ENCODE measurements at places on chromosomes 1 and 21.

- no peak for DNase-seq
Measured at GRCh38 chr1:2258122-2258681, 30.1 kb downstream of the SKI start.

GRCh38 chr1:202505356-202505755 is 156.9 kb downstream of the PPP1R12B start:
- DNase-seq: no peak

DNA sequence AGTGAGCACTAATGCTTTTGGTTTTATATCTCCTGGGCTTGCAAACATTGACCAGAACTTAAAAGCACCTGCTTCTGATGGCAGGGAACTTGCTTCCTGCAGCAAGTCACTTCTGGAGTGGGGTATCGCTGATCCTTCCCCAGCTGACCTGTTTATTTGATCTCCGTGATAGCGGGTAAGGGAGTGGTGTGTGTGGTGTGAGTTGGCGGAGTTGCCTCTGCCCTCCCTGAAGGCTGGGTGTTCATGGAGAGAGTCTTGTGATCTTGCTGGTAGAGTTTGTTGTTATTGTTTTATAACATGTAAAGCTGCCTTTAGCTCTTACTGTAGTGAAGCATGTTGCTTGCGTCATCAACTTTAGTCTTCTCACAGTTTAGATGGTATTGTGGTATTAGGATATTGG is 3.9 kb downstream of the MFN2 start:
- DNase-seq: no peak

DNA sequence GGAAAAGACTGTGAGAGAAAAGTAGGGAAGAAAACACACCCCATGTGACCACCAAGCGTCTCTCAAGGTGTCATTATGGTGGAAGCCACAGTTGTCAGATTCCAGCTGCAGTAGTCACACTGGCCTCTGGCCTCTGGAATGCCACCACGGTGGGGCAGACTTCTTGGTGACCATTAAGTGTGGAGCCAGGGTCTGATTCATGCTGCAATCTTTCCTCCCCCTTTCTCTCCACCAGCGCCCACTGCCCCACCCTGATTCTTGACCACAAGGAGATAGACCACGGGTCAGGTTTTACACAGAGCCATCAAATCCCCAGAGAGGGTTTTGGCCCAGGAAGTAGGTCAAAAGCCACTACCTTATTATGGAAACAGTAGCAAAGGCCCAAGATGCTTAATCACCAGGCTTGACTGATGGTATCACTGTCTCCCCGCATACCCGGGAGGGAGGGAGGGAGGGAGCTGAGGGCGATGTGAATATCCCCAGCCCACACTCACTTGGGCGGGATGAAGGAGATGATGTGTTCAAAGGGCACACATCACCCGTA is 52.7 kb upstream of the GRHL3 start:
- no peak for DNase-seq

DNA sequence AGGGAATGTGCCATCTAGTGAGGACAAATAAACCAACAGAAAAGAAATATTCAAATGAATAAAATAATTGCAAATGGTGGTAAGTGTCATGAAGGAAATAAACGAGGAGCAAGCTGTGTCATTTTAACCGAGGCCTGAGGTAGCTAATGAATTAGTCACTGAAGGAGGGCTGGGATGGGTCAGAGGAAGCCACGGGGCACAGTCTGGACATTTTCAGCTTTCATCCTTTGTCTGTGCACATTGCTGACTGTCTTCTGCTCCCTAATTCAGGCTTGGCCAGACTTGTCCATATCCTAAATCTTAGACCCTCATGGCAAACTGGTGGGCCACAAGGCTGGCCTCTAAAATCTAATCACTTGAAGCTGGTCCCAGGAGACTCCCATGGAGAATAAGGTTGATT is 138.4 kb downstream of the RHOU start:
- no peak for DNase-seq

DNA sequence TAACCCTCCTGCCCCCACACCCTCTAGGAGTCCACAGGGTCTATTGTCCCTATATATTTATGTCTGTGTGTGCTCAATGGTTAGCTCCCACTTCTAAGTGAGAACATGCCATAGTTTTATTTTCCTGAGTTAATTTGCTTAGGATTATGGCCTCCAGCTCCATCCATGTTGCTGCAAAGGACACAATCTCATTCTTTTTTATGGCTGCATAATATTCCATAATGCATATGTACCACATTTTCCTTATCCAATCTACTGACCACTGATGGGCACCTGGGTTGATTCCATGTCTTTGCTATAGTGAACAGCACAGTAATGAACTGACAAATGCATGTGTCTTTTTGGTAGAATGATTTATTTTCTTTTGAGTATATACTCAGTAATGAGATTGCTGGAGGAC is 13.3 kb upstream of the FHAD1 start:
- no peak for DNase-seq

GRCh38 chr1:178241057-178241456 is 147.2 kb downstream of the RASAL2 start:
- no peak for DNase-seq

DNA sequence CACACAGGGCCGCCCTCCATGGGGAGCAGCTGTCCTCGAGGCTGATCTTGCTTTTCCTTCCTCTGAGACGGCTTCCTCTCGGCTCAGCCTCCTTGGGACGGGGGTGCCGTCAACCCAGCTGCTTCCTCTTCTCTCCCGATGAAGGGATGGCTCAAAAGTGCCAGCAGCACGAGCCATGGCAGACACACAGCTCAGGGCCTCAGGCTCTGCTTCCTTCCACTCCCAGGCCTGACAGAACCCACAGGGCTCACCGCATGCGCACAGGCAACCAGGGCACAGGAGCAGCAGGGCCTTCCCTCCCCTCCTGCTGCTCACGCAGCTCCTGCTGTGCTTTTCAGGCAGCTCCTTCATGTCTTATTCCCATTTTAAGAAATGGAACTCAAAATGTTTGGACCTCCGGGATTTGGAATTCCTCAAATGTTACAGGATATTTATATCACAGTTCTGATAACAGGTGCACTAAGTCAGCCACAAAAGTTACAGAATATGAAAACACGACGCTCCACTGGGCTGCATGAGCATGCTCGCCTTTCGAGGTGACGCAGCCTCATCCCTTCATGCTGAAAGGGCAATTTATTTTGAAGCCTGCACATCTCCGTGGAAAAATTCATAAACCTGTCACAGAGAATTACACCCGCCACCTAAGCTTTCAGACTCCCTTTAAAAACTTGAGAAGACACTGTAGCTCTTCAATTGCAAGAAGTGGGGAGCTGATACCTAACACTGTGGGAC is 84.4 kb downstream of the HSF2BP start:
- no peak for DNase-seq

GRCh38 chr21:39313042-39313570 is 326 bp downstream of the BRWD1 start:
- DNase-seq: no peak

GRCh38 chr1:173201969-173202368 is 5.2 kb downstream of the TNFSF4 start:
- DNase-seq: peak; percentile 47

GRCh38 chr1:64470665-64471217 is 812 bp downstream of the CACHD1 start:
- DNase-seq: no peak

DNA sequence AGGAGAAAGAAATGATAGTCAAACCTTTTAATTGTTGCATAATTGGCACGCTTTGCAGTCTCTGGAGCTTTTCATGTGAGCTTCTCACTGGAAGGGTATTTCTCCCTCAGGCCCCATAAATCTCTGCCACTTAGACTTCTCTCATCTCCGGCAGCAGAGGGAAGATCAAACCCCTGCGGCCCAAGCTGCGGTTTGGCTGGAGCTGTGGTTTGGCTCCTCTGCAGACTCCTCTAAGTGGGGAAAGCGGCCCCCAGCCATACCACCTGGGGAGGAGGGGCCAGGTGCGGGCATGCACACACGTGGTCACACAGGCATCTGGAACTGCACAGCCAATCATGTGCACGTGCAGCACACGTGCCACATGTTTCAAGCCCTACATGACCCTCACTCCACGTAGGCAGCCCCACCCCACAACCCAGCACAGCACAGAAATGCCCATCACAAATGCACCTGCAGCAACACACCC is 58.3 kb downstream of the UBE2T start:
- DNase-seq: peak; percentile 98

- no peak for DNase-seq
Measured at GRCh38 chr1:157540852-157541251, 11.5 kb downstream of the FCRL5 start.

- no peak for DNase-seq
Measured at GRCh38 chr1:246789454-246790339, 65.5 kb downstream of the SCCPDH start.

DNA sequence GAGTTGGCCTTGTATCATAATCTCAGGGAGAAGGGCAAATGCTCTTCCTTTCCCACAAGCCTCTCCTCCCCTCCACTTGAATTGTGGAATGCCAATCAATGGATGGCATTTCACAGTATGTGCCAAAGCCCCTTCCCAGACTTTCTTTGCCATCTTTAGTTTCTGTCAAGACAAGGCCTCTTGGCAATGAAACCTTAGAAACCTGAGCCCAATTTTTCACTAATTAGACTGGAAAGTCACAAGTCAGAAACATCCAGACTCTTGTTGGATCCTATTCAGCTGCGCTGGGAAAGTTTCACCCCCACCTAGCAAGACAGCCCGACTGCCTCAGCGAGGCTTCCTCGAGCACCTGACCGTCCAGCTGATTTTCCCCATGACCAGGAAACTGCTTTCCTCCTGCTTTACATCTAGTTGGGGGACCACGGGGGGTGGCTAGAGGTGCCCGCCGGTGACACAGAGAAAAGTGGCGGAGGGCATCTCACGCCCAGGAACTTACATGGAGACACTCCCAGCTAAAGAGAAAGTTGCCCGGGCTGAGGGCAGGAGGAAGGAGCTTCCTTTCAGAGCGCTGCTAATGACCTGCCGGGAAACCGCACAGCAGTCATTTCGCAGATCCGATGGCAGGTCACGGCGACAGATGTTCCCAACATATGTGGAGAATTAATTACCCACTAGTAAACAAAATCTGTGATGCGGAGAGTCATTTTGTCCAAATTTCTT is 302.6 kb upstream of the RRP15 start:
- no peak for DNase-seq

GRCh38 chr1:183593356-183593755 is 3.1 kb upstream of the NCF2 start:
- peak; percentile 76 for DNase-seq

GRCh38 chr1:8356256-8357209 is 38.6 kb downstream of the SLC45A1 start:
- no peak for DNase-seq

DNA sequence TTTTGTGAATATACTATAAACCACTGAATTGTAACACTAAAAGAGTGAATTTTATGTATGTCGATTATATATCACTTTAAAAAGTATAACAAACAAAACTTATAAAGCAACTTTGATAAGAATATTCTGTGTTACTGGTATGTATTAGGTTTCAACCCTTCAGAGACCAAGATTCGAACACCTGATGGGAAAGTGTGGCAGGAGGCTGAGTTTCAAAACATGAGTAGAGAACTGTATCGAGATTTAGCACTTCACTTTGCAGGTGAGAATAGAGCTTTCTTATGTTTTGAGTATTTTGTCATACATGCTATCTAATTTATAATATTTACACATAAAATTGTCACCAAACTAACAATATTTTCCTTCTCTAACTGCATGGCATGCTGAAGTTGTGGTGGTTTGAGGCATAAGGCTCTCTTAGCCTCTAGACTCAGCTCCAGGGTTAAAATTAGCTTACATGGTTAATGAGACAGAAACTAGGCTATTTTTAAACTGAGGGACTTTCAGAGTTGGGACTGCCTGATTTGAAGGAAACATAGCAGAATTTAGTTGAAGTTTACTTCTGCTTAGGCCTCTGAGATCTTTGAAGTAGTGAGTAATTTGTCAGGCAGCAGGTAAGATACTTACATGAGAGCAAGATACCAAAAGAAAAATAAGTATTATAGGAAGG is 48.6 kb downstream of the CEP350 start:
- DNase-seq: peak; percentile 81

DNA sequence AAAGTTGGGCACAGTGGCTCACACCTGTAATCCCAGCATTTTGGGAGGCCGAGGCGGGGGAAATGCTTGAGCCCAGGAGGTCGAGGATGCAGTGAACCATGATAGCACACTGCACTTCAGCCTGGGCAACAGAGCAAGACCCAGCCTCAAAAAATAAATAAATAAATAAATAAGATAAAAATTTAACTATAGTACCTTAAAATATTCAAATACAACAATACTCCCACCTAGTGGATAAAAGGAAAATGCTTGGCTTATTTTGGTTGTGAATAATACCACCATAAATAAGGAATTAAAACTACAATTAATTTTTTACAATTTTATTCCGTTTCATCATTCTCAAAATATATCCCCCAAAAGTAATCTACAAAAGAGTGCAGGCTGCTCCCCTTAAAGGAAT is 8.1 kb downstream of the PSMG1 start:
- peak; percentile 25 for DNase-seq

DNA sequence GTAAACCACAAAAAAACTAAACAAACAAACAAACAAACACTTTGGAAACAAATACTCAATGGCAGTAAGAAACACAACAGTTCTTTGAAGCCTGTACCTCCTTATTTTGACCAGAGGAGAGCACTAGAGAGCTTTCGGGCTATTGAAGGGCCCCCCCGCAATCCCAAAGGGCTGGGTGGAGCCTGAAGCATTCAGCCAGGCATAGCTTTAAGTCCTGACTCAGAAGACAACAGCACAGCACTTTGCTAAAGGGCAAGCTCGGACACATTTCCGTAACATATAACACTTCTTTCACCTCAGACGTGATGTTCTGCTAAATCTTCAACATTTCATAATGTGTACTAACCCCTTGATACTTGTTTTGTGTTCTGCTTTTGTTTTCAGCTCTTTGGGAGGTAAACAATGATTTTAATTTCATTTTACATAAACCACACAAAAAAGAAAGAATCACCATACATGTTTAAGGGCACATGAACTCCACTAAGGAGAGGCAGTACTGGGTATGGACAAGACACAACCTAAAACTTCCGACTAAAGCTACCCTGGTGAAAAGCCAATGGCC is 9.7 kb upstream of the SHCBP1L start:
- DNase-seq: peak; percentile 88

All from RPMI8226 (cell line).